ENCODE measurements at places on chromosomes 2 and 18.

DNA sequence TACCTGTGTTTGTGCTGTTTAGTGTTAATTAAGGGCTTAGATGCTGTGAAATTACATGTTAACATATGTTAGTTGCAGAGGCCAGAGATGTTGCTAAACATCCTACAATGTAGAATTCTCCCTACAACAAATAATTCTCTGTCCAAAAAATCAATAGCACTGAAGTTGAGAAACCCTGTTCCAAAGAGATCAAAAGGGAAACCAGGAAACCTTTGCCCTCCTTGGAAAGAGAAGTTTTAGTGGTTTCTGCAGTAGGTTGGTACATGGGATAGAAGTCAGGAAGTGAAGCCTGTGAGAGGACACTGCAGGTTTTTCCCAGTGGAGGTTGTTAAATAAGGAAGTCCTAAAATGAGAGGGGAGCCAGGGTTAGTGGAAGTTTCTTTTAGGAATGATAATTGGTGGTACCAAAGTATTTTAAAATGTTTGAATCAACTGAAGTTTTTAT, 6.3 kb upstream of the RMDN2 start:
- no peak for DNase-seq

DNA sequence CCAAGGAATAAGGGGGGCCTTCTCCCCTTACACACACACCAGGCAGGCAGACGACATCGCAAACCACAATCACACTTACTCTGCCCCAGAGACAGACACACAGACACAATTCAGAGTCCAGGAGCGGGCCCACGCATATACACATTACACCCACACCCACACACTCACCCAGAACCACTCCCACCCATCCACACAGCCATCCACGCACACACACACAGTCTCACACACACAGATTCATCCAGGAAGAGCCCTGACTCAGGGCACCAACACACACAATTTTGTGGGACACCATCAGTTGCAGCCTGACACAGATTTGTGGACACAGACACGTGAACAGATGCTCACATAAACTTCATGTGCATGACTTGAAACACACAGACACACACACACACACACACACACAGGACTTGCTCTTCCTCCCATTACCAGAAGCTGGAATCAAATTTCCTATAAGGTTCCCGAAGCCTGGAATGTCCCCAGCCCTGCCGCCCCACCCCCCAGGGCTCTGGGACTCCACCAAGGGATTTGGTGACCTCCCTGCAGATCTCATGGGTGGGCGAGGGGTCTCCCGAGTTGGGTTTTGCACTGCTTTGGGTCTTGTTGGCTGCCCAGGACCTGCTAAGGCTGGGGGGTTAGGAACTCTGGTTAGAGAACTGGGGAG, 23.5 kb downstream of the TNS1 start:
- no peak for DNase-seq

DNA sequence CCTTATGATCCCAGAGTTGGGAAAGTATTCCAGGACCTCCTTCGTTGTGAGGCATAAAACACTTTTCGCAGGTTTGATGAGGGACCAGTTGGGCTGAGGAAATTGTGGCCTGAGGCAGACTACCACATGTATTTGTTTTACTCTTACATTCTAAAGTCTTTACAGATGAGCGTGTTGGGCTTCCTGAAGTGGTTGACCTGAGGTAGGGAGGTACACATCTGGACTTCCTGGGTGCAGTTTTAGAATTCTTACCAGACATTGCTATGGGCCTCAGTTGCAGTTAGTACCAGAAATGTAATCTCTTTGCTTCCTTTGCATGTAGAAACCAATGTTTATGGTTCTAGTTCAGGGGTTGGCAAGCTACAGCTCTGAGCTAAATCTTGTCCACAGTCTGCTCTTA, 48.7 kb downstream of the COA5 start:
- DNase-seq = no peak

DNA sequence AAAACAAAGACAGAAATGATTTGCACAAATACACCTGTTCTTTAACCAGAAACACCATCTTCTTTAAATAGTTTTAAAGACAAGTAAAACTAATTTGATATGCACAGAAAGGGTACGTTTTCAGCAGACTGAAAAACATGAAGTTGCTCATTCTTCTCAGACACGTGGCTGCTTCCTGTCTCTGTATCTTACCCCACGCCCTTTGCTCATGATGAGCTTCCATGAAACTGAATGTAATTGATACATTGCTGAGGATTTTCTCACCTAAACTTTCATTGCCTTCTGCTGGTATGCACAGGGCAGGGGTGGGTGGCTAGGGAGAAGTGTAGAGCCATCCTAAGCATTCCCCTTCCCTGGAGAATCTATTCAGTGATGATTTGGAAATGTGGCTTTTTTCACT, 644.3 kb downstream of the BCL11A start:
- DNase-seq = no peak

DNA sequence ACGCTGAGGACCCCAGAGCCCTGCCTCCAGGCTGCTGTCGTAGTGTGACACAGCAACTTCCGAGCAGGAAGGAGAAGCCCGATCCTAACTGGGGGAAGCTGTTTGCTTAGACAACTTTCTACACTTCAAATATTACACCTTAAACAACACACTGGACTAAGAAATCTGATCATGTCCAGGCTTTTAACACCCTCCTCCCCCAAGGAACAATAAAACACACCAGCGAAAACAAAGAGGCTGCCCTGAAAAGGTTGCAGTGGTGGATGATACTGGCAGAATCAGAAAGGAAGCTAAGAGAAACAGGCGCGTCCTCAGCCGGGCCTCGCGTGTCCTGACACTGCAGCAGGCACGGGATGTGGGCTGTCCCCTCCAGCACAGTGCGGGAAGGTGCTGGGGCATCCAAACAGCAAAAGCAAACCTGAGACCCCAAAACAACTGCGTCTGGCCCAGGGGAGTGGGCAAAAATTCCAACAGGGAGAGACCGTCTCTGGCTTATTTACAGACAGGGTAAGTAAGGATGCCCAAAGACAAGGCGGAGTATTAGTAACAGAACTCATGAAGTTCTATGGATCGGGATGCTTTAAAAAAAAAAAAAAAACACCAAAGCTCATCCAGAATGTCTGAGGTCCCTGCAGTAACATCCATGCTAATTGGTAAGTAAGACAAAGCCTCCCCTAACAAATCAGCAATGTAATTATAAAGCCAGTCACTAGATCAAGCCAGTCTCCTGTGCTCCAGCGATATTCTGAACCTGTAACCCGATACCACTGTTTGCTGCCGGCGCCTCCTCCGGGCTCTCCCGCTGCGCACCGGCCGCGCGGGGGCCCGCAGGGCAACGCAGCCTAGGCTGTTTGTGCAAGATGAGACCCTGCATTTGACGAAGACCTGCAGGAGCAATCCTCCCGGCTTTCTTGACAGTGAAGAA, 9.0 kb downstream of the SERTAD2 start:
- DNase-seq = peak; percentile 89

DNA sequence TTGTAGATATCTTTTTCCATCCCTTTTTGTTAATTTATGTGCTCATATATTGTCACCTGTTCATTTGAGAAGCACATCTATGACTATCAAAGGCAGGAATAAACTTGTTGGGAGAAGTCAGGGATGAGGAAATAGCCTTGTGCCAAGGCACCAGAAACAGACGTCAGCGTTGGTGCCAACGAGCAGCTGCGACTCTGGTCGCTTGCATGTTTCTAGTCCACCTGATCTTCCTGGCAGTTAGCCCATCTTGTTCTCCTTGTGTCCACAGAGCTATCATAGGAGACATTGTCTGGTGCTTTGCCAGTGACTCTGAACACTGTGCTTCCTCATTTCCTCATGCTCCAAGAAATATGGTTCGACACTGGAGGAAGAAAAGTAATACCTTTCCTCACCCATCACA, 374.4 kb downstream of the PTPRM start:
- DNase-seq = no peak

- DNase-seq = no peak
Measured at GRCh38 chr18:75252136-75252535, 41.5 kb downstream of the TSHZ1 start.

DNA sequence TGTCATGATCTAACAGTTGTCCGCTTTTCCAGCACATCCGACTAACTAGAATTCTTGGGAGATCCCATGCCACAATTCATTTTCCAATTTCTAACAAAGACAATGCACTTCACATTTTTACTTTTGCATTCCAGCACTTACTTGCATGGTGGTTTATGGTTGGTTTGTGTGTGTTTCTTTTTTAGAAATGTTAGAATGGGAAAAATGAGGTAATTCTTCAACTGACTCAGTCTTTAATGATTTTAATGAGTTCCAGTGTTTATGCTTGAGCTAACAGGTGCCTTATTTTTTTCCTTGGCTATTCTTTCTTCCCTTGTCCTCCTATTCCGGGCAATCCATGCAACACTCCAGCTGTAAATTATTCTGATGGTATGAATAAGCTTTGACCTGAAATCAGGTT, 46.4 kb downstream of the SLC8A1 start:
- DNase-seq = no peak

- DNase-seq = no peak
Measured at GRCh38 chr2:34123996-34124785, 525.1 kb upstream of the FAM98A start.

- DNase-seq = no peak
Measured at GRCh38 chr18:77271576-77272481, 22.2 kb downstream of the GALR1 start.

GRCh38 chr2:181165199-181165868, 184.9 kb downstream of the UBE2E3 start:
- no peak for DNase-seq

- DNase-seq = no peak
Measured at GRCh38 chr2:210363261-210363660, 48.3 kb upstream of the MYL1 start.

DNA sequence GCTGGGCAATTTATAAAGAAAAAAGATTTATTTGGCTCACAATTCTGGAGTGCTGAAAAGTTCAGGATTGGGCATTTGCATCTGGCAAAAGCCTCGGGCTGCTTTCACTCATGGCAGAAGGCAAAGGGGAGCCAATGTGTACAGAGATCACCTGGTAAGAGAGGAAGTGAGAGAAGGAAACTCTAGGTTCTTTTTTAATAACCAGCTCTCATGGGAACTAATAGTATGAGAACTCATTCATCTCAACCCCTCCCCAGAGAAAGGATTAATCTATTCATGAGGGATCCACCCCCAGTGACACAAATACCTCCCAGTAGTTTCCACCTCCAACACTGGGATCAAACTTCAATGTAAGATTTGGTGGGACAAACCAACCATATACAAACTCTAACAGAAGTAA, 129.0 kb downstream of the EVA1A start:
- DNase-seq = no peak

DNA sequence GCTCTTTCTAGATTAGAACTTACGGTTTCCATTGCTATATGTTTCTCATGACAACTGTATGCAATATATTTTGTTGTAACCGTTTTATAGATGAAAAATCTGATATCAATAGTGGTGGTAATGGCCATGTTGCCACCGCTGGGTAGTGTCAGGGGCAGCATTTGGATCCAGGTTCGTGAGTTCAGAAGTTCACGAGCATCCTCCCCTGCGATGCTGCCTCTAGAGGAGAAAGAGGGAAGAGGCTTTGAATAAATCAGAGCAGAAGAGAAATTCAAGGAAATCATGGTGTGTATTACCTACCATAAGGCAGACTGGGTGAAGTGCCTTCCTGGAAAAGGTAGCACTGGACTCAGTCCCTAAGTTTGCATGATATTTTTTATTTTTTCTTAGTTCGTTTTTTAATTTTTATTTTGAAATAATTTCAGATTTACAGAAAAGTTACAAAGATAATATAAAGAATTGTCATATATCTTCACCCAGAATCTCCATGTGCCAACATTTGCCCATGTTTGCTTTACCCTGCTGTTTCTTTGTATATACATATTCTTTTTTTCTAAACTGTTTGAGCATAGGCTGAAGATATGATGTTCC, 3.3 kb upstream of the ZBTB7C start:
- peak; percentile 38 for DNase-seq

DNA sequence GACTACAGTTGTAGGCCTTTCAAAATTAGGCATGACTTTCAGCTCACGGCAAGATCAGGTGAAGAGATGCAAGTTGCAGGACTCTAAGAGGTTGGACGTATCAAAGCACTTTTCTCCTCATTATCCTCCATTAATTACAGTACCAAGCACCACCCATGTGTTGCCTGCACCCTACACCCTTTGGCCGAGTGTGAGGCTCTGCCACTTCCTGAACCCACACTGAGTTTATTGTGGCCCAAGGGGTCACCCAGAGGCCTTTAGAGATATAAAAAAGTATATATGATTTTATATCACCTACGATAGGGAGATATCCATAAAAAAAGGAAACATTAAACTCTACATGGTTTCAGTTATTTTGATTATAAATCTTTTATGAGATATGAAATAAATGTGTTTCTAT, 2.8 kb downstream of the UGT1A8 start:
- DNase-seq = no peak

DNA sequence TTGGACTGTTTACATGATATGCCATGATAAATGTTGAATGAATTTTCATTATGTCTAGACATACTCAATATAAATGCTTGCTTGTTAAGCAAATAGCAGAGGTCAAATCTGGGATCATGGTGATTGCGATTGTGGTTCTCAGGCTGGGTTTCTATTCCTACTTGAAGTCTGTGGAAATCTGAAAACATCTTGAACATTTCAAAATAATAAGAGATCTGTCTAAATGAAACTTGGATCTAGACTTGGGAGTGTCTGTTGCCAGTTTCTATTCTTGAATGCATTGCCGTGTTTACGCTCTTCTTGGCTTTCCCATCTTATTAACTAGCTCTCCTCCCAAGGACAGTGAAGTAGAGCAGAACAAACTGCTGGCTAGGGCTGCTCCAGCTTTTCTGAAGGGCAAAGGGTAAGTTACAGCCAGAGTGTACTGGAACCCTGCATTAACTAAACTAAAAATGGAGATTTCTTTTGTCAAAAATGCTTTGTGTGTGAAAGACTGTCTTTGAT, 127.7 kb downstream of the DTNA start:
- no peak for DNase-seq

DNA sequence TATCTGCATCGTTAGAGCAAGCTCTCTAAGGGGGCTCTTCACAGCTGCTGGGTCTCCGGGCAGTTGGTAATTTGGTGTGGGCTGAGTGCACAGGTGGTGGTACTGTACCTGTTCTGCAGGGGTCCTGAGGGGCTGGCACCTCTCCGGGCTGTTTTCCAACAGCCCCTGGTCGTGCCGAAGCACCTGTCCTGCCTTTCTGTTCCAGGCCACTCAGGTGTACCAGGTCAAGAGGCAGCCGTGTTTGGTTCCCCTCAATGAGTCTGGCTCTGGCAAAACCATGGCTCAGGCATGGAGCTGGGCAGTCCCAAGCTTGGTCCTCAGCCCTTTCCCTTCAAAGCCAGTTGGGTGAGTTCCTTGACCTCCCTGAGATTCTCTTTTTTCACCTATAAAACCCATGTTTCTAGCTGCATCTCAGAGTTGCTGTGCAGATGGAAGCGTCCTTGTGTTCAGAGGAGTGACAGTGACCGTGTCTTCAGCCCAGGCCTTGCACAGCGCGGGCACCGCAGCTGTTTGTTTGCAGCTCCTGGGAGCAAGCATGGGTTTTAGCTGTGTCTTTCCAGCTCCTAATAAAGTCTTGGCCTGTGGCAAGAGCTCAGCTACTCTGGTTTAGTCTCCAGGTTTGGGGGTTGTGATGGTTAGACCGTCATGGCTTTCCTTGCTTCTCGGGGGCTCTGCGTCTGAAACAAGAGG, 110.9 kb downstream of the GLI2 start:
- no peak for DNase-seq
